Activated CD4-positive, CD25-positive, alpha-beta regulatory T cell treated with anti-CD3 and anti-CD28 coated beads, Interleukin-2, amount 50 U/mL, for 24 hours (primary cell): ENCODE measurements at places on chromosomes 3 and 15.

GRCh38 chr3:277873-278272 is 81.3 kb downstream of the CHL1 start:
- no peak for ATAC-seq

DNA sequence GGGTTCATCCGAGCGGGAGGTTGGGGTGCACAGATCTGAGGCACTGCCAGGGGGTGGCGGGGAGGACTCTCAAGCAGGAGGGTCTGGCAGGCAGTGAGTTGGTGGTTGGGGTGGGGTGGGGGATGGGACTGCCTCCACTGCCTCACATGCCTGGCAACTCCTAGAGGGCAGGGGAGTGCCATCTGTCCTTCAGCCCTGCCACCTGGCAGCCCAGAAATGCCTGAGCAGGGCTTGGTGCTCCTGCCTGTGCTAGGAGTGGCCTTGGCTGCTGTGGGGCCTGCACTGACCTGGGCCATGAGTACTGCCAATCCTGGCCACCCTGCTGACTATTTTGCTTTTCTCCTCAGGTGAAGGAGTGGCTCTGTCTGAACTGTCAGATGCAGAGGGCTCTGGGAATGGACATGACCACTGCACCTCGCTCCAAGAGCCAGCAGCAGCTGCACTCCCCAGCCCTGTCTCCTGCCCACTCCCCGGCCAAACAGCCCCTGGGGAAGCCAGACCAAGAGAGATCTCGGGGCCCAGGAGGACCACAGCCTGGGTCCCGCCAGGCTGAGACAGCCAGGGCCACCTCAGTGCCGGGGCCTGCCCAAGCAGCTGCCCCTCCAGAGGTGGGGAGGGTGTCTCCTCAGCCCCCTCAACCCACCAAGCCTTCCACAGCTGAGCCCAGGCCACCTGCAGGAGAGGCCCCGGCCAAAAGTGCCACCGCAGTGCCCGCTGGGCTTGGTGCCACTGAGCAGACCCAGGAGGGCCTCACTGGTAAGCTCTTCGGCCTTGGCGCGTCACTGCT is 32.0 kb upstream of the APEH start:
- ATAC-seq = no peak

DNA sequence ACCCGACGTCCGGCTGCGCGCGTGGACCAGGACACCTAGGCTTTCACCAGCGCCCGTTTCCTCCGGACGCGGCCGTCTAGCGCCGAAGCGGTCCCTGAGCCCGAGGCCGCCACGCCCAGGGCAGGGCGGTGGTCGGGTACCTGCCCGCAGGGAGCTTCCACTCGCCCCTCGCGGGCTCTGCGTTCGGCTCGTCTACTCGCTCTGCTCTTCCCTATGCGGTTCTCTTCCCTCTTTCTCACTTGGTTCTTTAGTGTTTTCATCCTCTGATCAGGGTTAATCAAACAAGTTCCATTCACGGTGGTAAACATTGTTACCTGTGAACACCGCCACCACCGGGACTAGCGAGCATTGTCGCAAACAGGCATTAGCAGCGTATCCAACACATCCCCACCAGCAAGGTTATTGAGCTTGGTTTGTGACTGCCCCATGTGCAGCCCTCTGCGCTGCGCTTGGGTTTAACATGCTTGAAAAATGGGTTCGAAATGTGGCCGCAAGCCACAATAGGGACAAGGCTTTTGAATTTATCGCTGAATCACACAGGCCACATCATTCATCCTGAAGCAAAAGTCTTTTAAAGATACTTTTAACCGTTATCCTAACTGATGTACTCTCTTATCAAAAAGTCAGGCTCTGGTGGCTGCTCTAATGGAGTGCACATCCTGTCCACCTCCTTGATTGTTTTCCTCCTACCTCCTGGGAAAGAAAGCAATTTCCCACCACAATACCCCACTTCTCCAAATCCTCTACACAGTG is 843 bp upstream of the CD47 start:
- no peak for ATAC-seq

DNA sequence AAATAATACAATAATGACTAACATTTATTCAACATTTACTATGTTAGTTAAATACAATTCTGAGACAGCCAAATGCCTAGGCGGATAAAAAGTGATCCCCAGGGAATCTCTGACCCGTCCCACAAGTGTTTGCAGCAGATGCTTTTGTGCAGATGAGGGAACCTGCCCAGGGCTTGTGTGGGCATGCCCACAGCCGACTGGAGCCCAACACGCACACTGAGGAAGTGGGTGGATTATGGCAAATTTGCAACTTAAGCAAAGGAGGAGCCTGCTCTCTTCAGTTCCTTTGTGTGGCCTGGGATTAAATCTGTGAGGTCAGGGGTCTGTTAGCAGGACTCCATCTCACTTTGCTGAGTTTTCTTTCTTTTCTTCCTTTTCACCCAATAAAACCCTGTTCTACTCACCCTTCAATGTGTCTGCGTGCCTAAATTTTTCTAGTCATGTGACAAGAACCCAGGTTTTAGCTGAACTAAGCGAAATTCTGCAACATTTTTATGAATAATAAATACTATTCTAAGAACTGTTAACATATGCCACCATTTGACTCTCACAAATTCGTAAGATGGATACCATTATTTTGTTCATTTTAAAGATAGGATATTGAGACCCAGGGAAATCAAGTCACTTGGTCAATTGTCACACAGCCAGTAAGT is 13.9 kb upstream of the RTP1 start:
- ATAC-seq = no peak
